MM.1S (cell line): ENCODE measurements at places on chromosomes 16 and 17.

DNA sequence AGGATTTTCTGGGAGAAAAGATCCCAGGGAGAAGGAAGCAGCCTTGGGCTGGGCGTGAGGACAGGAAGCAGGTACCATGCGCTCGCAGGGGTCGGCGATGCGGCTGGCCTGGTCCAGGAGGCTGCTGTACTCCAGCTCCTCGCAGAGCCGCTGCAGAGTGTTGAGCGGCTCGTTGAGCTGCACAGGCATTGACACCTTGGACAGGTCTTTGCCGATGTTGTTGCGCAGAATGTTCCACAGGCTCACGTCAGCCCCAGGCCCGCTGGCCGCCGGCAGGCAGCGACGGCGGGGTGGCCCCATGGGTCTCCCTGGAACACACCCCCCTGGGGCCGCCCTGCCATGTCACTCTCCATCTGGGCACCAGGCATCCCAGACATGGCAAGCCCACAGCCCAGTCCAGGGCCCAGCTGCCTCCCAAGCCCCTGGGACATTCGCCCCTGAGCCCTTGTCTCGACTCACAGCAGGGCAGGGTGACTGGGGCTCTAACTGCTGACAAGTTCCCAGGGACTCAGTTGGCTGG lies 8.0 kb downstream of the OSBPL7 start:
- DNase-seq, result no peak

DNA sequence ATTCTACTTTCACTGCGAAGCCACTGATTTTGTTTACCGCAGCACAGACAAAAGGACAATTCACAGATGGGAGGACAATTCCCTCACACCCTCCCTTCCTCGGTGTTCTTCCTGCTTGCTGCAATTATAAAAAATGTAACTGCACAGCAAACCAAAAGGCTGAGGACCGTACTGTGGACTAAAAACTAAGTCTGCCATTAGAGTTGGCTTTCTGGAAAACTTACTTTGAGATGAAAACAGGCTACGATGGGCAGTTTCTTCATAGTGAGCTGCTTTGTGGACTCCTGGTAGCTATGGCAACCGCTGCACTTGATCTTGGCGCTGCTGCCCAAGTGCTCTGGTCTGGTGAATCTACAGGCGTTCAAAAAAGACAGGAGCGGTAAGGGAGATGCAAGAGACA lies 35.2 kb downstream of the USP22 start:
- no peak for DNase-seq

GRCh38 chr17:6460531-6461161 lies 16.4 kb downstream of the PIMREG start:
- no peak for DNase-seq

- peak; percentile 55 for DNase-seq
Observed at GRCh38 chr17:81142301-81143199, 22.8 kb upstream of the PVALEF start.

GRCh38 chr16:70805380-70805779 lies 4.4 kb upstream of the VAC14 start:
- no peak for DNase-seq

- no peak for DNase-seq
Observed at GRCh38 chr17:4839965-4840892, 7.1 kb downstream of the MINK1 start.

- no peak for DNase-seq
Observed at GRCh38 chr17:63333869-63334268, 112.2 kb downstream of the CYB561 start.

DNA sequence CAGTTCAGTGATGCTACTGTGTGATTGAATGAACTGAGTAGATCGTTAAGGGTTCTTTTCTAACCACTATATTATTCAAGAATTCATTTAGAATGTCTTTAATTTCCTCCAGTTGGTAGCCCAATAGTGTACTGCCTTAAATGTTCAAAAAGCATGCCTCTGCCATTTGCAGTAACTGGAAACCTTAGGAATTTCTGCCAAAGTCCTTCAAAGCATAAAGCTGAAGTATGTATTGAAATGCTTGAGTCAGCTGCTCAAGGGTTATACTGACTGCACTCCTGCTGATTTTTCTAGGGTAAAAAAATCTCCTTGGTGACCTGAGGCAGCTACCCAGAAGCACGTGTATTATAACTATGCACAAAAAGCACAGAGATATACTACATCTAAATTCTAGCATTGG lies 56.5 kb downstream of the SNTB2 start:
- DNase-seq, result no peak

- no peak for DNase-seq
Observed at GRCh38 chr16:17296431-17296830, 174.3 kb downstream of the XYLT1 start.

- DNase-seq, result no peak
Observed at GRCh38 chr17:36933512-36934143, 3.6 kb upstream of the LHX1 start.

DNA sequence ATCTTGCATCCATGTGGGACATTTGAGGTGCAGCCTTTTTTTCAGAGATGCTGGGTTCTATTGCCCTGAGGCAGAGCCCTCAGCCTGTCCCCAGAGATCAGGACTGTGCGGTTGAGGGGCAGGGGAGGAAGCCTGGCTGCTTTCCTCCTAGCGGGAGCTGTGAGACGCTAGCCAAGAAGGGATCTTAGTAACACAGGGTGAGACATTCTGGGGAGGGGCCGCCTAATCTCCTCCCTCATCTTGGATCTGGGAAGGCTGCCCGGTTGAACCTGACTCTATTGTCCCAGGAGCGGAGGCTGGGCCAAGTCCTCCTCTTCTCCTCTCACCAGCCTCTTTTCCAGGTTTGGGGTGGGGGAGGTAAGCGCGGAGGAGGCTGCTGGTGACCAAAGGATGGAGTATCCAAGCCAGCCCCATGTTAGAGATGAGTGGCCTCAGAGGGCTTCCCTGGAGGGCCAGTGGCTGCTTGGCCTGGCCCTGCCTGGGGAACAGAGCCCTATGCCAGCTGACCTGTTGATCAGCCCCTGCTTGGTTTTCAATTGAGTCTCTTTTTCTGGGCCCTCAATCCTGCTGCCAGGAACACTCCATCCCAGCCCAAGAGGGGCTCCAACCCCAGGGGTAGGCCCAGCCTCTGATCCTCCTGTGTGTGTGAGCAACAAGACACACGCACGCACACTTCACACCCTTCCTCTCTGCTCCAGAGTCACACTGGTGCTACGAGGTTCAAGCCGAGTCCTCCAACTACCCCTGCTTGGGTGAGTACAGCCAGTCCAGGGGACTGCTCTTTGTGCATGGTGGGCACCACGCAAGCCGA lies 5.0 kb downstream of the CA4 start:
- DNase-seq, result no peak

DNA sequence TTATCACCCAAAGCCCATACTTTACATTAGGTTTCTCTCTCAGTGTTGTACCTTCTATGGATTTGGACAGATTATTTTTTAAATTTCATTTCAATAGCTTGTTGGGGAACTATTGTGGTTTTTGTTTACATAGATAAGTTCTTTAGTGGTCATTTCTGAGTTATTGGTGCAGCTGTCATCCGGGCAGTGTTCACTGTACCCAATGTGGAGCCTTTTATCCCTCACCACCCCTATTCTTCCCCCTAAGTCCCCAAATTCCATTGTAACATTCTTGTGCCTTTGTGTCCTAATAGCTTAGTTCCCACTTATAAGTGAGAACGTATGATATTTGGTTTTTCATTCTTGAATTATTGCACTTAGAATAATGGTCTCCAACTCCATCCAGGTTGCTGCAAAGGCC lies 57.5 kb downstream of the SLFN11 start:
- DNase-seq, result no peak

- no peak for DNase-seq
Observed at GRCh38 chr17:81075307-81075706, 40.4 kb downstream of the BAIAP2 start.

DNA sequence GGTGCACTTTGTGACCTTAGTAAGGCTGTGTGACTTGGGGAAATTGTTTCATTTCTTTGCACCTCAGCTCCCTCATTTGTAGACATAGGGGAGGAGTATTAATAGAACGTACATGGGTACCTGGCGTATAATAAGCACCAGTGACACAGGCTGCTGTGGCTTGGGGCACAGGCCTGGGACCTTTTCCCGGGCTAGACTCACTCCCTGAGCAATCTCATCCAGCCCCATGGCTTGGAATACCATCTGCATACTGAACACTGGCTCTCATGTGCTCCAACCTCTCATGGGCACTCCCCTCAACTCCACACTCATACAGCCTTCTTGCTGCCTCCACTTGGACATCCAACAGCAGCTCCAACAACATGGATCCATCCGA lies 41.0 kb upstream of the MRPS23 start:
- no peak for DNase-seq

- no peak for DNase-seq
Observed at GRCh38 chr17:33234930-33235685, 58.0 kb downstream of the ASIC2 start.

DNA sequence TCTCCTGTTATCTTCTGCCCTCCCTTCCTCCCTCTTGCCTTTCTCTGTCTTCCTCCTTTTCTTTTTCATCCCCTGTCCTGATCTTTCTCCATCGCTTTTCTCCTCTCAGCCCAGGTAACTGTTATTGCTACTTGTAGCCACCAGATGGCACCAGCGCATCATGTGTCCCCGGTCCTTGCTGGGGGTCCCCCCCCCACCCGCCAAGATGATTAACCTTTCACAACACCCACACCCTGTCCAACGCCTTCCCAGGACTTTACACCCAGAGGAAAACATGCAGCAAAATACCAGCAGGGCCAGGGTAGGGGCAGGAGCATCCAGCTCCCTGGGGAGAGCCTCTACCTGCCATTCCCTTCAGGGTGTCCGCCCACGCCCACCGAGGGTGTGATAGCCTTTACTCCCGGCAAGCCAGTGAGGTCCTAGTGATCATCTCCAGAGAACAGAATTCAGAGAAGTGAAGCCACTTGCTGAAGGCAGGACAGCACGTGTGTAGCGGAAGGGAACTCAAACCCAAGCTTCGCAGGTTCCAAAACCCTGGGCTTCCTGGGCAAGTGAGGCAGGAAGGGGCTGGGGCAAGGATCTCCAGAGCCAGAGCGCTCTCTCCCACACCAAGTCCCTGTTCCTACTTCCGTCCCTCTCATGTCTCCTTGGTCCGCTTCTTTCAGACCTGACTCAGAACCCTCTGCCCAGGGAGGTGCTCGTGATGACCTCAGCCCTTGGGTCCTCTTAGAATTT lies 13.4 kb upstream of the TAC4 start:
- peak; percentile 30 for DNase-seq

- DNase-seq, result peak; percentile 83
Observed at GRCh38 chr17:2244545-2245525, 58.8 kb downstream of the SMG6 start.

- DNase-seq, result no peak
Observed at GRCh38 chr16:87562201-87562600, 40.1 kb upstream of the JPH3 start.

DNA sequence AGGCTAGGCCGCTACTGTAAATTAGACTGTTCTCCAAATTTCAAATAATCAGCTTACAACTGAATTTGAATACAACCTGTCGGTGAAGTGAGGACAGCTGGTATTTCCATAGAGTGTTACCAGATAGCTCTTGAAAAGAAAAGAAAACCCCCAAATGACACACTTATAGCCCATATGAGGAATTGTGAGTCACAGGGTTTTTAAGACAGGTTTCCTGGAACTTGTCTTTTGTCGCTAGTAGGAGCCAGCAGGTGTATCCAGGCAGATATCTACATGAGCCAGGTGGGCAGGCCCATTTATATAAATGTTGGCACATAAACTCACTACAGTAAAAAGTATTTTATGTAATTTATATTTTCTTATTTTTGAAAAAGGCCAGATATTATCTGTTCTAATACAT lies 24.0 kb downstream of the TNRC6A start:
- no peak for DNase-seq

- no peak for DNase-seq
Observed at GRCh38 chr17:19652595-19652994, 4.0 kb downstream of the ALDH3A2 start.

- DNase-seq, result no peak
Observed at GRCh38 chr17:17563530-17563929, 28.0 kb downstream of the PEMT start.

DNA sequence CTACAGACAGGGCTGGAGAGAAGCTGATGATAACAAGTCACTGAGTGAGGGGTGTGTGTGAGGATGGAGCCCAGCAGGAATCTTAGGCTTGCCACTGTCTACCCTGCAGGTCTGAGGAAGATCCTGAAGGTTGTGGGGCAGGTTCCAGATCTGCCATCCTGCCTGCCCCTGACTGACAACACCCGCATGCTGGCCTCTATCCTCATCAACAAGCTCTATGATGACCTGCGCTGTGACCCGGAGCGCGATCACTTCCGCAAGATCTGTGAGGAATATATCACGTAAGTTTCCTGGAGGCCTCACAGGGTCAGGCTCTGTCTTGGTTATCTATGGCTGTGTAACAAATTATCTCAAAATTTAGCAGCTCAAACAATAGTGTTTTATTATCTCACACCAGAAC lies 16.3 kb downstream of the UNC45B start:
- no peak for DNase-seq

DNA sequence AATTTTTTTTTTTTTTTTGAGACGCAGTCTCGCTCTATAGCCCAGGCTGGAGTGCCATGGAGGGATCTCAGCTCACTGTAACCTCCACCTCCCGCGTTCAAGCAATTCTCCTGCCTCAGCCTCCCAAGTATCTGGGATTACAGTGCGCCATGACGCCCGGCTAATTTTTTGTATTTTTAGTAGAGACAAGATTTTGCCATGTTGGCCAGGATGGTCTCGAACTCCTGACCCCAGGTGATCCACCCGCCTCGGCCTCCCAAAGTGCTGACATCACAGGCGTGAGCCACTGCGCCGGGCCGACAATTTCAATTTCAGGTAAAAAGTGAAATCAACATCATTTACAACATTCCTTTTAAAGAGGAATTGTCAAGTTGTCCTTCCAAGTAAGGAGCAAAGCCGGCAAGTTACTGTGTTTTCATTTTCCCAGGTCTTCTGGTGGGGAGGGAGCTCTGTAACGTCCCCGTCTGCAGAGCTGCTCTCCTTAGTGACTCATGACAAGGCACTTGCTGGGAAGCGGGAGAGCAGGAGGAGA lies 873 bp downstream of the NPLOC4 start:
- peak; percentile 12 for DNase-seq

- no peak for DNase-seq
Observed at GRCh38 chr16:11057711-11058345, 113.5 kb downstream of the CLEC16A start.

- no peak for DNase-seq
Observed at GRCh38 chr16:2691491-2692248, 9.3 kb downstream of the KCTD5 start.

- no peak for DNase-seq
Observed at GRCh38 chr16:67951485-67951884, 7.6 kb upstream of the LCAT start.

GRCh38 chr16:85853547-85854545 lies 45.1 kb upstream of the IRF8 start:
- no peak for DNase-seq

GRCh38 chr17:6599364-6599763 lies 41.1 kb downstream of the KIAA0753 start:
- DNase-seq, result no peak

- peak; percentile 85 for DNase-seq
Observed at GRCh38 chr16:10878644-10879501, 1.9 kb downstream of the CIITA start.

- peak; percentile 84 for DNase-seq
Observed at GRCh38 chr16:53434377-53435065, at the start of gene RBL2. RBL2 (plus strand) TSS chr16:53434471; CDS start chr16:53434557, 86 bp downstream.
